ENCODE measurements at places on chromosomes 16 and 17. TPM values are rescaled to one million over a fixed set of nuclear protein-coding genes. Genes with fewer than 3 reads are reported as not detected.

DNA sequence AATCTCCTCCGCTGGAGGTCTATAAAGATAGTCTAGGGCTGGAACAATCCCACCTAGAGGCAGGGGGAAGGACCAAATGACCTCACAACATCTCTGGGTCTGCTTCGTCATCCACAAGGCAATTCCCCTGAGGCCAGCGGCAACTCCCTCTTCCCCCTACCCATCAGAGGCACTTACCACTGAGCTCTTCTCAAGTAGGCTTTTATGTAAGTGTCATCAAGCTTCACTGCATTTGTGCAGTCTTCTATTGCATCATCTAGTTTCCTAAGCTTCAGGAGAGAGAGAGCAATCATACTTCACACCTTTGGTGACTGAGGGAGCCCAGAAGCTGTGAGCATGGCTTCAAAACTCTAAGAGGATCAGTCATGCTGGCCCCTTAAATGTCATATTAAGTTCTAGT lies 21.0 kb downstream of the CNP start:
- no peak for DNase-seq

- peak; percentile 90 for DNase-seq
Observed at GRCh38 chr16:4945560-4946502, 8.9 kb upstream of the PPL start.

DNA sequence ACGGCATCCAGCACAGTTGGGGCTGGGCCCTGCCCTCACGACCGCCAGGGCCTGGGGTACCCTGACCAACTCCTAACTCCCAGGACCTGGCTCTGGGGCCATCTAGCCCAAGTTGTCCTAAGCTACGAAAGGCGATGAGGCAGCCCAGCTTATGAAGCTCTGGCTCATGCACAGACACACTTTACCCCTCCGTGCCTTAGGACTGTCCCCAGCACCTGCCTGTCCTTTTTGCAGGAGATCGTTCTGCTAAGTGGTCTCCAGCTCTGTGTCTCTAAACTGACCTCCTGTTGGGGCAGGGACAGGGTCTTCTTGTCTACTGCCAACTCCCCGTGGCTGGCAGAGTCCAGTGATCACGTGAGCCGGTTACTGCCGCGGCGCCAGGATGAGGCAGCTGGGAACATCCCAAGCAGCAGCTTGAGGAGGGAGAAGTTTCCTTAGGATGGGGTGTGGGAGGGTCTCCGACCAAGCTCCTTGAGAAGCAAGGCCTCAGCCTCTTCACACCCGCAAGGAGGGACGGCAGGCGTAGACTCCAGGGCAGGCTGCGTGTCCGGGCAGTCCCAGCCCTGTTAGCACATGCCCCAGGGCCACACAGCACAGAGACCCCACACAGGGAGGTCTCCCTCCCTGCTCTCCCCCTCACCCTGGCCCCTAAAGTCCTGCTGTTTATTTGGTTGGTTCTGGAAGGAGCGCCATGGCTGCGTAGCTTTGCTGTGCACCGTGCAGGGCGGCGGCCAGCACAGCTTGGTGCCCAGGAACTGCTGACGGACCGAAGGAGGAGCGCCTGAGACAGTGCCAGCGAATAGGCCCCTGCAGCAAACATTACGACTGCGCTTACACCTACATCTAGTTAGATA lies 16.4 kb upstream of the METRNL start:
- DNase-seq, result no peak

- no peak for DNase-seq
Observed at GRCh38 chr17:81825841-81826466, 7.1 kb downstream of the MCRIP1 start.

DNA sequence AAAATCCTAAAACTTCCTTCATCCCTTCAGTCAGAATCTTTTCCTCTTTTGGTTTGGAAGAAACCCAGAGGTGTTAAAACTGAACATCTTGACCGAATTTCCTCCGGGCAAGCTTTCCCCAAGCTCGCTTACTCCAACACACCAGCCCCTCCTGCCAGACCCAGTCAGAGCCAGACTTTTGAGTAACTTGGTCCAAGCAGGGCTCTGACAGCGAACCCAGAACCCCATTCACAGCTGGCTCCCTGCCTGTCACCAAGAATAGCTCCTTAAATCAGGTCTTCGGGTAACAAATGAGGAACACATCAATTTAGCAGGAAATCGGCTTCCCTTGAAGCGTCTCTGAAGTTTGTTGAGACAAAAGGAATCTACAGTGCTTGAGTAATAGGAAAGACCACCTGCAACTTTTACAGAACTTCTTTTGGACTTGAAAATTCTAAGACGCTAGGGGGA lies 27.3 kb downstream of the GAS7 start:
- DNase-seq, result no peak

GRCh38 chr17:79057737-79058385 lies 16.8 kb upstream of the ENGASE start:
- no peak for DNase-seq

DNA sequence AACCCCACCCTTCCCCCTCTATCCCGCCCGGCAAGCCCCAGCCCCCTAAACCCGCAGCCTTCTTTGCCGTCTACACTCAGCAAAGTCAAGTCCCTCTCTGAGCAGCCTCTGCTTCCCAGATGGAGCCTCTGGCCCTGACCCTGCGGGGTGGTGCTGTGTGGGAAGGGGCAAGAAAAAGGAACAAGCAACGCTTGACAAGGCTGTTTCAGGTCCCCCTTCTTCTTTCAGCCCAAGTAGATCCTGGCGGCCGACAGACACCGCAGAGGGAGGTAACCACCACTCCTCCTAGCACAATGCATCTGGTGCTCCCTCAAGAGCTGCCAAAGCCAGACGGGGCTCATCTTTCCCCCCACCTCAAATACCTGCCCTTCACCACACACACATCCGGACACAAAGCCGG lies 178.3 kb downstream of the ENGASE start:
- no peak for DNase-seq

DNA sequence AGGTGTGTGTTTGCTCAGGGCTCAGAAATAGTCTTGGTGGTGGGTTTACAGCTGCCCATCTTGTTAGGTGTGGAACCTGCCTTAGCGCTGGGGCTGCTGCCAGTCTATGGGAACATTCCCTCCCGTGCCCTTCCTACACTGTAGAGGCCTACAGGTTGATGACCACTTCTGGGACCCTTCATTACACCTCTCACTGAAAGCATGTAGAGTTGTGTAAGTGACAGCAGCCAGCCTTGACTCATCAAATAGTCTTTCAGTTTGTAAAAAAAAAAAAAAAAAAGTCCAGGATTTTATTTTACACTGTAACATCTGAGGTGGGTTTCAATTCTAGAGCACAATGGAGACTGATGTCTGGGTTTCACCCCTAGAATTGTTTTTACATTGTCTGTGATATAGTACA lies 193.9 kb downstream of the SPECC1 start:
- no peak for DNase-seq

GRCh38 chr17:62101090-62101489 lies 36.0 kb upstream of the MED13 start:
- DNase-seq, result no peak

DNA sequence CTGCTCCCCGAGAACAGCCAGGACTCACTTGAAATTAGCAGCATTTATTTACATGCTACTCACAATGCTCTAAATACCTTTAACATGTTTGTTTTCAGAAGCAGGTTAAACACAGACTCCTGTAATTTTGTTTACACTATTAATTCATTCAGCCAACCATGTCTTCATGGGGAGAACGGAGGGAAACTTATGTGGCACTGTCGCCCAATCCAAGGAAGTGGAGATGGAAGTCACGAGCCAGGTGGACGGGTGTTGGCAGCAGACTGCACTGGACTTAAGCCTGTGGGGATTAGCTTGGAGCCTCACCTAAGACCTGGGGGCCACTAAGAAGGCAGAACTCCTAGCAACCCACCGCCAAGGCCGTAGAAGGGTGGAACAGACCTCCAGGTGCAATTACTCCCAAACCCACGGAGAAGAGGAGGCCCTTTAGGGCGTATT lies 8.8 kb upstream of the GFAP start:
- no peak for DNase-seq

GRCh38 chr16:30569281-30569680 lies 2.2 kb downstream of the ZNF688 start:
- no peak for DNase-seq

DNA sequence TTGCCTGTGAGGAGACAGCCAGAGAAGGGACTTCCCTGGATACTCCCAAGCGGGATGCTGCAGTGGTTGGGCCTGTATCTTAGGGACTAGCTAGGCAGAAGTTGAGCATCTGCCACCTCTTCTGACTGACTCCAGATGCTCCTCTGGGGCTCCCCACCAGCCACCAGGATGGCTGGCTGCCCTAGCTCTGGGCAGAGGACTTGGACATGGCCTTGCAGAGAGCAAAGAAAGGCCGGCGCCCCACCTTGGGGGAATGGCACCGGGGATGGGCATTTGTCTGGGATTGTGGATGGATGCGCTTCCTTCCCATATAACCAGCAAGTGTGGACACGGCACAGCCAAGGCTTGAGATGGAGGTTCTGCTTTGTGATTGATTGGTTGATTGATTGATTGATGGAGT lies 69.0 kb downstream of the OR1D5 start:
- no peak for DNase-seq

- no peak for DNase-seq
Observed at GRCh38 chr17:40364906-40365305, 369 bp upstream of the GJD3 start.

- no peak for DNase-seq
Observed at GRCh38 chr16:337437-337836, 15.1 kb downstream of the AXIN1 start.

GRCh38 chr17:7838090-7839075 lies 4.4 kb downstream of the KDM6B start:
- DNase-seq, result no peak

- no peak for DNase-seq
Observed at GRCh38 chr16:82524976-82525375, 101.8 kb upstream of the CDH13 start.

- DNase-seq, result peak; percentile 20
Observed at GRCh38 chr17:46056800-46057304, 57.8 kb downstream of the STH start.

DNA sequence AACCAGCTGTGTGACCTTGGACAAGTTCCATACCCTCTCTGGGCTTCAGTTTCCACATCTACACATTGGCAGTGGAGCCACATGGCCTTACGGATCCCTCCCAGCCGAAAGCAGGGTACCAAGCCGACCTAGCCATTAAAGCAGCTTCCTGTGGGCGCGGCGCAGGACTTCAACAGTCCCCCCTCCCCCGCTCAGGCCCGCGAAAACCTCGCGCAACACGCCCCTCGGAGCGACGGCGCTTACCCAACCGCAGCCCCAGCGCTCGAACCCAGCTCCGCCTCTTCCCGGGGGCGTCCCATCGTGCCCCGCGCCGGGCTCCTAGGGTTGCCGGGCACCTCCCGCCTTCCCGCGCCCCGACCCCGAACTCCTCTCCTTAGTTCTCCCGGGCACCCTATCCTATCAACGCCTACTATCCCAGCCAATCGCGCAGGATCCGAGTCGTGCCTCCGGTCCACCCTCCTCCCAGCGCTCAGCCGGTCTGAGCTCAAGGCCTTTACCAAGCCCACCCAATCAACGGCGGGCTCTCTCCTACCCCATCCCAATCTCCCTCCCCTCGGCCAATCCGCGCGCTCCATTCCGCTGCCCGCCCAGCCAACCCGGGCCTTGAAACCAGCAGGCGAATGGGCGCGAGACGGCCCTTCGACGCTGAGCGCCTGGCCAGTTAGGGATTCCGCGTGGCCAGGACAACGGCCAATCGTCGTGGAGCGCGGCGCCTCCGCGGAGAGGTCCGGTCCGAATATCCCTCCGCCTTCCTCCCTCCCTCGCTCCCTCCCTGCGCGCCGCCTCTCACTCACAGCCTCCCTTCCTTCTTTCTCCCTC lies at the start of gene KPNB1:
Gene KPNB1 (plus strand): TSS at position 767 of the 819 bp plus-strand sequence. CDS start 326 bp downstream, outside the sequence.
- DNase-seq, result peak; percentile 100

- DNase-seq, result no peak
Observed at GRCh38 chr17:35159940-35160339, 12.3 kb downstream of the UNC45B start.

- DNase-seq, result no peak
Observed at GRCh38 chr17:55246583-55246982, 18.2 kb upstream of the HLF start.

DNA sequence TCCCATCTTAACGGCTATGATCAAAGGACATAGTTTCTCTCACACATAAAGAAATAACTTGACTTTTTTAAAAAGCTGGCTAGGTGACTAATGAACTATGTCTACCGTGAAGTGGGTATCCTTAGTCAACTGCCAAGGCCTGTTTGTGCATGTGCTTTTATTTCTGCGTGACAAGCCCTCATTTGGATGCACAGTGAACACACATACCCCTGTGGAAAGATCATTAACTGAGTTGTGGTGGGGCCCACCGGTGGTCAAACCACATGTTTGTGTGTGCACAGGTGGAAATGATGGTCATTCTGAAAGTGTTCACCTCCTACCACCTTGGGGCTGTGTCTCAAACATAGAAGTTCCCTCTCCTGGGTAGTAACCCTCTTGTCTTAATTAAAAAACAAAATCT lies 256.1 kb upstream of the SALL1 start:
- no peak for DNase-seq

GRCh38 chr17:81735264-81736102 lies 23.4 kb downstream of the SLC25A10 start:
- DNase-seq, result no peak

- no peak for DNase-seq
Observed at GRCh38 chr16:10428433-10429168, 42.7 kb downstream of the ATF7IP2 start.

GRCh38 chr17:27463235-27463677 lies 7.0 kb downstream of the KSR1 start:
- no peak for DNase-seq

DNA sequence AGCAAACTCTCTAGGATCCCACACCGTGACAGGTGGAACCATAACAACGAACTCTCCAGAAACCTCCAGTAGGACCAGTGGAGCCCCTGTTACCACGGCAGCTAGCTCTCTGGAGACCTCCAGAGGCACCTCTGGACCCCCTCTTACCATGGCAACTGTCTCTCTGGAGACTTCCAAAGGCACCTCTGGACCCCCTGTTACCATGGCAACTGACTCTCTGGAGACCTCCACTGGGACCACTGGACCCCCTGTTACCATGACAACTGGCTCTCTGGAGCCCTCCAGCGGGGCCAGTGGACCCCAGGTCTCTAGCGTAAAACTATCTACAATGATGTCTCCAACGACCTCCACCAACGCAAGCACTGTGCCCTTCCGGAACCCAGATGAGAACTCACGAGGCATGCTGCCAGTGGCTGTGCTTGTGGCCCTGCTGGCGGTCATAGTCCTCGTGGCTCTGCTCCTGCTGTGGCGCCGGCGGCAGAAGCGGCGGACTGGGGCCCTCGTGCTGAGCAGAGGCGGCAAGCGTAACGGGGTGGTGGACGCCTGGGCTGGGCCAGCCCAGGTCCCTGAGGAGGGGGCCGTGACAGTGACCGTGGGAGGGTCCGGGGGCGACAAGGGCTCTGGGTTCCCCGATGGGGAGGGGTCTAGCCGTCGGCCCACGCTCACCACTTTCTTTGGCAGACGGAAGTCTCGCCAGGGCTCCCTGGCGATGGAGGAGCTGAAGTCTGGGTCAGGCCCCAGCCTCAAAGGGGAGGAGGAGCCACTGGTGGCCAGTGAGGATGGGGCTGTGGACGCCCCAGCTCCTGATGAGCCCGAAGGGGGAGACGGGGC lies 1.3 kb downstream of the SPN start:
- DNase-seq, result no peak

Gene HSD17B1
- total RNA-seq, result 0.59 TPM

Gene TMC5
- total RNA-seq, result not detected

Gene PERCC1
- total RNA-seq, result not detected

Gene PLA2G10
- total RNA-seq, result not detected

Gene NACA2
- not detected for total RNA-seq

Gene SEPTIN12
- total RNA-seq, result not detected

Gene IKZF3
- not detected for total RNA-seq

Gene ITGA2B
- total RNA-seq, result not detected

Gene CD79B
- 0.10 TPM for total RNA-seq

Gene WDR45B
- total RNA-seq, result 89.2 TPM

Gene IGSF6
- total RNA-seq, result not detected

Gene AXIN1
- 24.5 TPM for total RNA-seq

Gene SCGB1C2
- total RNA-seq, result not detected

Gene KRT9
- total RNA-seq, result not detected

Measured in HT1080 (cell line).